Stimulated activated CD4-positive, alpha-beta T cell treated with anti-CD3 and anti-CD28 coated beads, Interleukin-15, amount 100 ng/mL, for 1 hour (primary cell): ENCODE measurements at places on chromosomes 1 and 21.

DNA sequence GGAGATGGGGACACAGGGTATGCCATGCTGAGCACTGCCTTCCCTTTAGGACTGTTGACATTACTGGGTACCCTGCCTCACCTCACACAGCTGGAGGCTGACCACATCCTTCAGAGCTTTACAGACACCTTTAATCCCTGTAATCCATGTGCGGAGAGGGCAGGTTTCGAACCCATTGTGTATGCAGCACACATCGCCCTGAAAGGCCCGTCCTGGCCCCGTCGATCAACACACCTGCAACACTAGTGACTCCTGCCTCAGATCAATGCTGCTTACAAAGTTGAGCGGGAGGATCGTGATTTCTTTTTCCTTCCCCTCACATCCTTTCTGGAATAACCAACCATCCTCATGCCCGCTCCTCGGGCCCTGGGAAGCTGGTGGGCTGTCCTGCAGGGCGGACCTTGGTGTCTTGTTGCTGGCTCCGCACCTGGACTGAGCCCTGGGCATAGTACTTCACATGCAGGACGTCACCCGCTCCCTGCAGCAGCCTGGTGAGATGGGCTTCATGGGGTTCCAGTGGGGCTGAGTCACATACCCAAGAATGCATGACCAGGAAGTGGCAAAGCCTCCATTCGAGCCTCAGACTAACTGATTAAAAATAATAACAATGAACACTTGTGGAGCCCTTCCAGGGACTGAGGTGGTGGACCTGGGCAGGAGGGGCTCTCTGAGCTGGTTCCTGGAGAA lies 403.6 kb downstream of the PTPRU start:
- DNase-seq, result no peak

GRCh38 chr1:178632653-178633052 lies 92.4 kb upstream of the RALGPS2 start:
- no peak for DNase-seq

GRCh38 chr1:115672224-115673009 lies 30.6 kb downstream of the VANGL1 start:
- no peak for DNase-seq

DNA sequence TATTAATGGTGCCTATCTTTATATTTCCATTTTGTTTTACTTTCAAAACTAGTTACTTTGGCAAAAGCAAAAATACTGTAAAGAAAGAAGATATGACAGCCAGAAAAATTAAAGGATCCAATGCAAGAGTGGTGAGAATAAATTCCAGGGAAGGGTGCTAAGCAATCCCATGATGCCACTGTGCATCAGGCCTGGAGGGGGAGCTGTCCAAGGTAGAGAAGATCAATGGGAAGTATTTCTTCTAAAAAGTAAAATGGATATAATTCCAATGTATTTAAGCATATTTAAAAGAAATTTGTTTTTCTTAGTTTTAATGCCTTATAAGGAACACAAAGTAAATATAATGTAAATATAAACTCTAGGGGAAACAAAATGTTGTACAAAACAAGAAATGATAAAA lies 1382.2 kb upstream of the B3GALT2 start:
- no peak for DNase-seq

GRCh38 chr1:40745176-40745575 lies 38.4 kb upstream of the KCNQ4 start:
- no peak for DNase-seq

DNA sequence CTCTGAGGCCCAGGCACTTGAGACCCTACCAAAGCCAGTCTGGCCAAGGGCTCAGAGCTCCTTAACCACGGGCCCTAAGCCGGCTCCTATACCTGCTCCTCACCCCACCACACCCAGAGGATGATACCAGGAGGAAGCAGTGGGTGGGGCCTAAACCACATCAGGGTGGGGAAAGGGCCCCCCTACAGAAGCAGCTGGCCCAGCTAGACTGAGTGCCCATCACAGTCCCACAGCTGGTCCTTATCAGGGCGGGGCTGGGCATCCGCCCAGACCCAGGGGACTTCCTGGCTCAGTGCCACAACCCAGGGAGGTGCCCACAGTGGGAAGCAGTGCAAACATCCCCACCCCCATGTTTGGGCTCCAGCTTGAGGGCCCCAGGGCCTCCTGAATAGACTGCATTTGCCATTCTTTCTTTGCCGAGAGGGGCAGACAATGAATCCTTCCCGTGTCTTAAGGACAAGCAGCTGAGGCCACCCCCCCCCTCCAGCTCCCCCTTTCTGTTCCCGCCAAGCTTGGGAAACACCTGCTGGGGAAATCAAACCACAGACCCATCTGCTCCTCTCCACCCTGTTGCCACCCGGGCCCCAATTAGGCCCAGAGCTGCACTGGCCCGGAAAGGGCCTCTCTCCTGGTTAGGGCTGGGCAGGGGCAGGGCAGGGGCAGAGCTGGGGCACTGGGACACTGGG lies 6.2 kb downstream of the E2F2 start:
- no peak for DNase-seq
